Tibial nerve (tissue), 4 donors: ENCODE measurements at places on chromosomes 5 and 9.

DNA sequence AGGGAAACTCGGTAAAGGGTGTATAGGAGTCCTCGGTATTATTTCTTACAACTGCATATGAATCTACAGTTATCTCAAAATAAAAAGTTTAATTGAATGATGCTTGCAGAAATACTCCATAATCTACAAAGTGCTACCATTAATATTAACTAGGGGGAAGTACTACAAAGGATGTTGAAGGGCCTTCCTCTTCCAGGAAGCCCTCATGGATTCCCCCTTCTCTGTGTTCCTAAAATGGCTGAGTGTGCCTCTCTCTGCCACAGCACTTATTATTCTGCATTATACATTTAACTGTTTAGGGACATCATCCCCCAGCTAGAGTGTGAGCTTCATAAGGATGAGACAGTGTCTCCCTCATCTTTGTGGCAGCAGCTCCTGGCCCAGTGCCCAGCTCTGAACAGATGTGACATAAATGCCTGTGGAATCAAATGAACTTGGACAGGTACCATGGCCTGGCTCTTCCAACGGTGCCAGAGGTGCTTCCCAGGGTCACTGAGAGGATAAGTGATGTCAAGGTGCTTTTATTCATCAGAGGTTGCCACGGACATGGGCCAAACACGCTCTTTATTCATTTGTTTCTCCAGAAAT lies 99.5 kb downstream of the PAX5 start:
- no peak for DNase-seq

DNA sequence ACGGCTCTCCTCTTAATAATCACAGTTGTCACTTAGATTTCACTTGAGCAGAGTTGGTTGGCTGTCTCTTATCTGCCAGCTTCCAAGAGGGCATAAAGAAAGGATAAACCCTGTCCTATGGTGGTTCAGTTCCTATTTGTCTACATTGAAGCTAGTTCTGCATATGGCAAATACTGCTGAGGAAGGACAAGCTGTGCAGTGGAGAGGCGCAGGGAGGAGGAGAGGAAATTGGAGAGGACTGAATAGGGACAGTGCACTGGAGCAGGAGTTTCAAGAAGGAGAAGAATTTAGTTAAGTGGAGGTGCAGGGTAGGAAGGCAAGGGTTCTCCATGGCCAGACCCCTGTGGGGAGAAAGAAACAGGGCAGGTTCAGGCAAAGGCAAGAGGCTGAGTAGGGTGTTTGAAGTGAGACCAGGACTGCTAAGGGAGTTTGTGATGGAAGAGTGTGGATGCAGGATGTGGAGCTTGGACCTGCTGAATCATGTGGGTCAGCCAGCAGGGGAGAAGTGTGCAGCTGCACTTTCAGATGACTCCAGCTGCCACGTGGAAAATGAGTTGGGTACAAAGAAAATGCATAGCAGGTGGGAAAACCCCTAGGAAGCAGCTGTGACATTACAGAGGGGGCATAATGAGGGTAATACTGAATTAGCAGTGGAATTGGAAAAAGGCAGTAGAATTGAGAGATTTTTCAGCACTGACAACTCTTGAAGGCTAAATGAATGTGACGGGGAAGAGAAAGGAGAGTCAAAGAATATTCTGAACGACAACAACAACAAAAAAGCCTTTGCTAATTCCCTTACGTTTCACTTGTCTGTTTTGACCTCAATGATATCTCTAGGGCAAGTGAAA lies 66.8 kb downstream of the MAMDC2 start:
- DNase-seq = no peak

DNA sequence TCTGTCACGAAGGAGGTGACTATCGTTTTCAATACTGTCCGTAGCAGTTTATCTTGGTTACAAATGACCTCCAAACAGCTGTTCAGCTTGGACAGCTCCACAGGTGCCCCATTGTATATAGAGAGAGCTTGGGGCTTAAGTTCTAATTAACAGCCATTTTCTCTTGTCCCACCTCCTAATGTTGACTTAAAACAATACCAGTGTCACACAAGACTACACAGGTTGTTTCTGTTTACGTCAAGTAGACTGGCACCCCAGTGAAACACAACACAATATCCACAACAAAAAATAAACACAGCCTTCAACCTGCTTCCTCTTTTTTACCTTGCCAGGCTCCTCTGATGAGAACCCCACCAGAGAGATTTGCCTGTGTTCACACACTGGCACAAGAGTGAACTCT lies 39.8 kb upstream of the TLE1 start:
- DNase-seq = no peak

DNA sequence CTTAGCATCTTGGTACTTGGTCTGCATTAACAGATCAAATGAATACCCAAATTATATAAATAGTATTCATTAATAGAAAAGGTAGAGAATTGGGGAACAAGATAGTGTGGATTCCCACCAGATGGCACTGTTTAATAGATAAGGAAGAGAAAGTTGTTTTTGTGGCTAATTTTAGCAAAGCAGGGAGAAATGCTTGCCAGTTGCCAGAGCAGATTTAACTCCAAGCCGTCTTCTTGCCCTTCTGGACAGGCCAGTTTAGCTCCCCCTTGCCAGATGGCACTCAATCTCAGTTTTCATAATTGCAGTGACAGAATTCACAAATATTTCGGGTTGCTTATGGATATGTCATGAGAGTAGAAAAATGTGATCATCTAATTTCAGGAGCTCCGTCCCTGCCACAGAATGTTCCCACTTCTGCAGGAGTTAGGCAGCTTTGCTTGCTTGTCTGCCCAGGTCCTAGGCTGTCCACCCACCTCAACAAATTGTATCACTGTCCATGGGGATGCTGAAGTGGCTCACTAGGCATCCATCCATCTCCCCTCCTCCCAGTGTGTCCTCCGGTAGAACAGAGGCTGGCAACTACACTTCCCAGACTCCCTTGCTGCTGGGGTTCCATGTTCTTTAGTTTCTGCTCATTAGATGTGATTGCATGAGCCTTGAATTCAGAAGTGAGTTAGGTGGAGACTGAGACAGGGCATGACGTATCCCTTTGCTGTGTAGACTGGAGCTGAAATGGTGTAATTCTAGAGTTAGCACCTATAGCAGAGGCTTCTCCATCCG lies 11.8 kb upstream of the HEXB start:
- DNase-seq = no peak

GRCh38 chr5:107370396-107370968 lies 300.3 kb downstream of the EFNA5 start:
- no peak for DNase-seq
